Activated T-cell treated with anti-CD3 and anti-CD28 coated beads for 48 hours (primary cell): ENCODE measurements at places on chromosomes 4 and X.

GRCh38 chr4:25439918-25440477 lies 62.9 kb downstream of the ANAPC4 start:
- DNase-seq: peak; percentile 21

GRCh38 chrX:23936180-23936579 lies 28.4 kb downstream of the CXorf58 start:
- no peak for DNase-seq

DNA sequence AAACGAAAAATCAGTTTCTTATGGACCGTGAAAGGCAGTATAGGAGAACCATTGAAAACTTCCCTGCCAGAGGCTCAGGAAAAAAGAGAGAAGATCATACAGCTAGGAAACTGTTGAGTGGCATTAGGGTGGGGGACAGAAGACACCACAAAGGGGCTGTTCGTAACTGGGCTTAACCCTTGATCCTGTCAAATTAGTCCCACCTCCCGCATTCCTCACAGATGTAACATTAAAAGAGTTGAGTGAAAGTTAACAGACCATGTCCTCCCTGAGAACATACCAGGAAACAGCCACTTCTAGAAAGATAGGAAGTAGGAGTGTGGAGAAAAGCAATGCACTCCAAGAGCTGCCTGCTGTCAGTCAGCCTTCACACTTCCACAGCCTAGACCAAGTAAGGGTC lies 8.7 kb downstream of the SHROOM4 start:
- no peak for DNase-seq

DNA sequence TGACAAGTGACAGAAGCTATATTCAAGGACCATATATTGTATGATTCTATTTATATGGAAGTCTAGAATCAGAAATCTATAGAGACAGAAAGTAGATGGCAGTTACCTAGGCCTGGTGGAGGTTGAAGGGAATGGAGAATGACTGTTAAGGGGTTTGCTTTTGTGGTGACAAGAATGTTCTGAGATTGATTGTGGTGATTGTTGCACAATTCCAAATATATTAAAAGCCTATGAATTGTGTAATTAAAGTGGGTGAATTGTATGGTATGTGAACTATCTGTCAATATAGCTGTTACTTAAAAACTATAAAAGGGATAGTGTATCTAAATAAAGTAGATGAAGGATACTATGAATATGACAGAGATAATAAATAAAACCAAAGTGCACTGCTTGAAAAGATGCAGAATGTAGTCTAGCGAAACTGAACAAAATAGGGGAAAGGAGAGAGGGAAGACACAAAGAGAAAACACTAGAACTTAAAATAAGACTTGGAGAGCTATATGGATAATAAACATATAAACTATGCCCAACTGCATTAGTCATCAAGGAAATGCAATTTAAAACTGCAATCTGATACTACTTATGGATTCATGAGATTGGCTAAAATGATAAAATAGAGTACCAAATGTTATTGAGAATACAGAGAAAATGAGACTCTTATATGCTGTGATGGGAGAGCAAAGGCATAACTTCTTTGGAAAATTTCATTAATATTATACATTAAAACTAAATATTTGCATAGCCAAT lies 82.1 kb upstream of the BANK1 start:
- no peak for DNase-seq

DNA sequence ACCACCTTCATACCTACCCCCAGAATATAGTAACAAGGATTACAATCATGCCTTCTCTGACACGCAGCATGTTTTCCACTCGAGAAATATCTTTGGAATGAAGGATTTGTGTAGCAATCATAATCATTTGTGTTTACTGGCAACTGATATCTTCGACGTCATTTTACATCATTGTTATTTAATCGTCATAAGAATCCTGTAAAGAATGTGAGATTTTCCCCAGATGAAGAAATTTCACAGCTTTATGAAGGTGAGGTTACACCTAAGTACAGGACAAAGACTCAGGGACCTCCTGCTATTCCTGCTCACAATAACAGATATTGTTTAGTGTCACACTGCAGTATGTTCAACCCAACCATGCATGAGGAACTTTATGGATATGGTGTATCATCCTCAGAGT lies 198.2 kb upstream of the LDB2 start:
- DNase-seq: no peak

DNA sequence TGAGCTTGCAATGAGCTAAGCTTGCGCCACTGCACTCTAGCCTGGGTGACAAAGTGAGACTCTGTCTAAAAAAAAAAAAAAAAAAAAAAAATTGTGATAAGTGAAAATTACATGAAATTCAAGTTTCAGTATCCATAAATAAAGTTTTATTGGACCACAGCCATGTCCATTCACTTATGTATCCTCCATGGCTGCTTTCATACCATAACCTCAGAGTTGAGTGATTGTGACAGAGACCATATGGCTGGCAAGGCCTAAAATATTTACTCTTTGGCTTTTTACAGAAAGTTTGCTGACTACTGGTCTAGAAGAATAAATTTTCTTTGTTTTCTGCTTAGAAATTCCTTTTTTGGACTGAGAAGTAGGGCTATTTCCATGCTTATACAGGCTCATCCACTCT lies 11.8 kb upstream of the SHISA3 start:
- no peak for DNase-seq

GRCh38 chr4:68259191-68259590 lies 13.7 kb upstream of the TMPRSS11B start:
- no peak for DNase-seq

DNA sequence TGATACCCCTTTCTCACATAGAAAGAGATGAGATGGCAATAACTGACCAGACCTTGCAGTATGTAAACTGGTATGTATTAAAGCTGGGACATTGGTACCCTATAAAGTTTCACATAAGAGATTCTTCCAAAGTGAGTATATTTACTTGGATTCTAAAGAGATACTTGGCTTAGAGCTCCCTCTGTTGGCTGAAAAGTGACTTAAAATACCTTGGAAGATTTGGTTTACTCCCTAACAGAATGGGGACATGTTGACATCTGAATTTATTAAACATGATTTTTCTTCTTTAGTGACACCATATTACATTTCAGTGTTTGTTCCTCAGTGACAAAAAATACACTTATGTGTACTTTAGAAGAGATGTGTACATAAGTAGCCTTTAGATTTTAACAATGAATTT lies 47.9 kb upstream of the RGN start:
- DNase-seq: no peak
